Naive thymus-derived CD4-positive, alpha-beta T cell (primary cell): ENCODE measurements at places on chromosomes 11 and 22.

GRCh38 chr11:133107763-133108162, 424.5 kb downstream of the OPCML start:
- no peak for DNase-seq

DNA sequence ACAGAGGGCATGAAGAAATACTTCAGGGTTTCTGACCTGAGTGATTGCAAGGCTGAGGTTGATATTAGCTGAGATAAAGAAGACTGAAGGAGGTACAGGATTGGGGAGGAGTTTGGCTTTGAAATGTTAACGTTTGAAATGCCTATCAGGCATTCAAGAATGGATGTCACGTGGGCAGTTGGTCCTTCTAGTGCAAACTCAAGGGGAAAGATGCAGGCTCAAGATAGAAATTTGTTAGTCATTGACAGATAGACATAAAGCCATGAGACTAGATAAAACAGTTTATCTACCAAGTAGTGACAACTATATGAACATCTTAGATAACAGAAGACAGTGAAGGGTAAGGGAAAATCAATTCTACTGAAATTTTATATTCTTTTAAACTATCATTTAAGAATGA, 23.1 kb downstream of the TTC17 start:
- DNase-seq: no peak

DNA sequence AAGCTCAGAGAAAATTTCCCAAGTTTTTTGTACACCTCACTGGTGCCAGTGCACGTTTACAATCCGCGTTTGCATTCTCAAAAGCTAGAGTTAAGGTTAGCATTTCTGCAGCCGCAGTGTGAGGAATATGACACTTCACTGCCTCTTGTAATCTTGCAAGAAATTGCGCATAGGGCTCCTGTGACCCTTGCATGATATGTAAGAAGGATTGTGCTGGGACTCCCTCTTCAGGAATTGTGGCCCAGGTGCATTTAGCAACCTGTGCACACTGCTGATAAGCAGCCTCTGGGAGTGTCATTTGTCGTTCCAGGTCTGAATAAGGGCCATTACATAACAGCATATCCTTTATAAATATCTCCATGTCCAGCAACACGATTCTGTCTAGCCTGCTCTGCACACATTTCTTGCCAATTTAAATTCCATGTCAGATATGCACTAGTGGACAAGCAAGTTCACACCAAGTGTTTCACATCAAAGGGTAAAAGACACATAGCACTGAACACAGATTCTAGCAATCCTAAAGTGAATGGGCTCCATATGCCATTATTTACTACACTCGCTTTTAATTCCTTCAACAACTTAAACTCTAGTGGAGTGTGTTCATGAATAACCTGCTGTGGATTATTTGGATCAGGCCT, 69.2 kb upstream of the INCENP start:
- peak; percentile 21 for DNase-seq

DNA sequence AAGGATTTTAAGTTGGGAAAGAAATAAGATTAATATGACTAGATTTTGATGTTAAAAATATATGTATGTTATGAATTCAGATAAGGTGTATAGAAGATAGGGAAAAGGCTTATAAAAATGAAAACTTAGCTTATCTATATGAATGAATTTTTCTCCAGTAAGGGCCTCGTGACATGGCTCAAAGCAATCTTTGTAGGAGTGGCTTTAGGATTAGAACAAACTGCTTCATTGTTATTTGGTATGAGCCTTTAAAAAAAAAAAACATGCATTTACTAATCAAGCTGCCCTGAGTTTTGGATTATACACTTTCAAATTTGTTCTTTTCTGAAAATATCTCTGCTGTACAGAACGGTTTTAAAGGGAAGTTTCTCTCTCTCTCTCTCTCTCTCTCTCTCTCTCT, 905.9 kb downstream of the OPCML start:
- no peak for DNase-seq
